ENCODE measurements at places on chromosomes 2 and 18.

GRCh38 chr18:8868276-8868675 is 162.9 kb downstream of the MTCL1 start:
- no peak for DNase-seq

GRCh38 chr2:54194761-54195750 is 61.0 kb downstream of the TSPYL6 start:
- no peak for DNase-seq

DNA sequence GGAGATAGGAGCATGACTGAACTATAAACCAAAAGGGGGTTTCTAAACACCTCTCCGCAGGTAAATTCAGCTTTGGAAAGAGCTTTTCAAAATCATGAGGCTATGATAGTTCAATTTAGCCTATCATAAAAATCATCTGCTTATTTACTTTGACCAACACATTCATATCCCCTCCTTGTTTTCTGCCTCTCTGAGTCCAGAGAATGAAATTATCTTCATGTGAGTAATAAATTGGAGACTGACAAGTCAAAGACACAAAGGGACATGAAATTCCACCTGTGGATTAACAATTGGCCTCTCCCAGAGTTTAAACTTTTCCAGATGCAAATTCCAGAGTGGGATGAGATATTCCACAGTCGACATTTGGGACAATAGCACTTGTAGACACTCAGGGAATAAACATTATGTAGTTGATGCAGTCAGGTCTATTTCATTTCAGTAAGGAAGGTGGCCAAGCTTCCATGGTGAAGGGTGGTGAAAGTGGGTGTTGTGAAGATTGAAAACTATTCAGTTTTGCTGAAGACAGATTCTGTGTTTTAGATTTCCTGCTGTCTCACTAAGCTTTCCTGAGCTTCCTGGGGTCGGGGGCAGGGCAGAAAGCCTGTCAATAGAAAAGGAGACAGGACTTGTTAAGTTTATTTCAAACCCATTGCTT is 84.7 kb downstream of the CDC42EP3 start:
- DNase-seq, result no peak

DNA sequence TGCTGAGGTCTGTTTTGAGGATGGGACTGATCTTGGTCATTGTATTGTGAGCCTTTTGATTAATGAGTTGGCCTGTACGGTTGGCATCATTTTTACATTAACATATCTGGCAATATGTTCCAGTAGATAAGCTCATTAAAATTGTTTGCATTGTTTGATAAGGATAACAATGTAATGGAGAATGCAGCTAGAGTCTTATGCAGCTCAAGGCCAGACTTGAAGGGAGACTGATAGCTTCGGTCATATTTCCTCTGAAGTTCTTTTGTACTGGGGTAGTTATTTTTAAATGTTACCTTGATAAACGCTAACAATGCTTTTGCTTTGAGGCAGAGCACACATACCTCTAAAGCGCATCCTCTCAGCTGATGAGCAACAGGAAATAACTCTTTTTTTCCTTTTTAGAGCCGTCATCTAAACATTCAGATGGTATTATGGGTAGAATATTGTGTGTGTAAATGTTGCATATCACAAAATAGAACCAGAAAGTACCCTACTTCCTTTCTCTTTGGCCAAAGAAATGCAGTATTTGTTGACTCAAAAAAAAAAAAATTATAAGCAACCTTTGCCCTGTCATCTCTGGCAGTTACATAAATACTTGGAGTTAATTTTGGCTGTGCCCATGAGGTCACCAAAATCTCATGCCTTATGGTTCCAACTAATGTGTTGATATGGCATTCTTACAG is 1.3 kb downstream of the MAPRE2 start:
- no peak for DNase-seq

GRCh38 chr2:205762881-205763280 is 80.6 kb downstream of the NRP2 start:
- DNase-seq, result no peak

DNA sequence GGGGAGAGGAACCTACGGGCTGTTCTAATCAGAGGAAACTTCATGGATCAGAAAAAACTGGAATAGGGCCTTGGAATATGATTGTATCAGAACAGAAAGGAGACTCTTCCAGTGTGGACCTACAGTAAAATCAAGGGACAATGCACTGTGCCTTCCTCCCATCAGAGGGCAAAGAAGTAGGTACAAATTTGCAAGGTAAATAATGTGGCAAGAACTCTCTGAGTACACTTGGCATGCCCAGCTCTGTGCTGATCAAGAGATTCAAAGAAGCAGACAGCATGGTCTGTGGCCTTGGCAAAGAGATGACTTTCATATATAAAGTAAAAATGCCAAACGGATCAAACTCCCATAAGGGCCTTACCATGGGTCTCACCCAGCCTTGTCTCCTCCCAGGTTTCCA is 242.6 kb upstream of the OSR1 start:
- no peak for DNase-seq

GRCh38 chr2:143909577-143910353 is 610.2 kb downstream of the ZEB2 start:
- DNase-seq, result no peak

DNA sequence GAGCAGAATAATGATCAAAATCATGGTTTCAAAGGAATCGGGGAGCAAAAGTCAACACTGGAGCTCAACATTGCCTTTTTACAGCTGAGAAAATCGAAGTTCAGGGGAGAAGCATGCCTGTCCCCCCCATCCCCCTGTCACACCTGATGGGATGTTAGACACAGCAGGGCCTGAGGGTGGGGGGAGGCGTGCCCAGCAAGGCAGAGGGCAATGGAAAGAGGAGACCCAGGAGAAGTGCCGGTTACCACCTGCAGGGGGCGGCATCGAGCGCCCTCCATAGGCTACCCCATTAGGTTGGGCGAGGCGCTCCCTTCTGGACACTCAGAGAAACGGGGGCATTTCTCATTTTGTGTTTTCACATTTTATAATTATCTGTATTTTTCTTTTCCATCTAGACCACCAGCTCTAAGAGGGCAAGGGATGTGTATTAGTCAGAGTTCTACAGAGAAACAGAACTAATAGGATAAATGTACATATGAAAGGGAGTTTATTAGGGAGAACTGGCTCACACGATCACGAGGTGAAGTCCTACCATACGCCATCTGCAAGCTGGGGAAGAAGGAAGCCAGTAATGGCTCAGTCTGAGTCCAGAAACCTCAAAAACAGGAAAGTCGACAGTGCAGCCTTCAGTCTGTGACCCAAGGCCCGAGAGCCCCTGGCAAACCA is 271.3 kb downstream of the LRATD1 start:
- no peak for DNase-seq

GRCh38 chr2:192591617-192592016 is 396.9 kb upstream of the TMEFF2 start:
- no peak for DNase-seq

- DNase-seq, result no peak
Observed at GRCh38 chr2:85889627-85890281, 964 bp upstream of the ST3GAL5 start.

- no peak for DNase-seq
Observed at GRCh38 chr2:45030553-45030952, 21.3 kb upstream of the SIX2 start.

GRCh38 chr18:3845161-3845560 is 395.2 kb downstream of the TGIF1 start:
- DNase-seq, result no peak

DNA sequence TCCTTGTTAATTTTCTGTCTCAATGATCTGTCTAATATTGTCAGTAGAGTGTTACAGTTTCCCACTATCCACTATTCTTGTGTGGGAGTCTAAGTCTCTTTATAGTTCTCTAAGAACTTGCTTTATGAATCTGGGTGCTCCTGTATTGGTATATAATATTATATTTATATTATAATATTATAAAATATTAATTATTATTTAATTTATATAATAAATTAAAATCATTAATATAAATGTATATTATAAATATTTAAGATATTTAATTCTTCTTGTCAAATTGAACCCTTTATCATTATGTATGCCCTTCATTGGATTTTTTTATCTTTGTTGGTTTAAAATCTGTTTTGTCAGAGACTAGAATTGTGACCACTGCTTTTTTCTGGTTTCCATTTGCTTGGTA is 1950.2 kb upstream of the LRRTM1 start:
- no peak for DNase-seq

- no peak for DNase-seq
Observed at GRCh38 chr2:58614219-58614618, 373.1 kb upstream of the FANCL start.

DNA sequence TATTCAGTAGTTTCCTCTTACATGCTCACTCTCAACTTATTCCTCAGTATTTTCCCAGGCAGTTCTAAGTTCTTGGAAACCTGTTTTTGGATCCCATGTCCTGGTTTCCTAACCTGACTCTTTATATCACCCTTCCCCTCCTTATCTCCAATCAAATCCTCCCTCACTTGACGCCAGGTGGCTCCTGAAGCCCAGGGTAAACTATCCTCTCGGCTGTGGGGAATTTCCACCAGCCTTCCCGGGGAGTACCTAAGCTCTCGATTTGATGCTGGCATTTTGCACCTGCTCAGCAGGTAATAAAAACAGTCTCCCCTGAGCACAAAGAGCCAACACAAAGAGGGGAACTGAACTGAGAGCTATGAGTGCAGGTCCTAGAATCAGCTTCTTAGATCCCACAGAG is 538.0 kb downstream of the SLC4A3 start:
- DNase-seq, result no peak

DNA sequence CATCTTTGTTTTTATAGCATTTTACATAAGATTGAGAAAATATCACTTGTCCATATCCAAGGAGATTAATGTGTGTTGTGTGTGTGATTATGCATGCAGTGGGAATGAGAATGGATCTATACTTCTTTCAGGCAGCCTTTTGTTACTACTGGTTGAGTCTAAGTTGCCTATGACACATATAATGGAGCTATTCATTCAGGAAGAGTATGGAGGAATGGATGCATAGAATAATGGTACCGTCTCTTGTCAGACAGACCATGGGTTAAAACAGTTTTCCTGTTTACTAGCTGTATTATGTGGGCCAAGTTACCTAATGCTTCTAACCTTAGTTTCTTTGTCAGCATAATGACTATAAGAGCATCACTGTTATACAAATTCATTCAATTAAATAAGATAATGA is 155.4 kb upstream of the KYNU start:
- DNase-seq, result no peak

DNA sequence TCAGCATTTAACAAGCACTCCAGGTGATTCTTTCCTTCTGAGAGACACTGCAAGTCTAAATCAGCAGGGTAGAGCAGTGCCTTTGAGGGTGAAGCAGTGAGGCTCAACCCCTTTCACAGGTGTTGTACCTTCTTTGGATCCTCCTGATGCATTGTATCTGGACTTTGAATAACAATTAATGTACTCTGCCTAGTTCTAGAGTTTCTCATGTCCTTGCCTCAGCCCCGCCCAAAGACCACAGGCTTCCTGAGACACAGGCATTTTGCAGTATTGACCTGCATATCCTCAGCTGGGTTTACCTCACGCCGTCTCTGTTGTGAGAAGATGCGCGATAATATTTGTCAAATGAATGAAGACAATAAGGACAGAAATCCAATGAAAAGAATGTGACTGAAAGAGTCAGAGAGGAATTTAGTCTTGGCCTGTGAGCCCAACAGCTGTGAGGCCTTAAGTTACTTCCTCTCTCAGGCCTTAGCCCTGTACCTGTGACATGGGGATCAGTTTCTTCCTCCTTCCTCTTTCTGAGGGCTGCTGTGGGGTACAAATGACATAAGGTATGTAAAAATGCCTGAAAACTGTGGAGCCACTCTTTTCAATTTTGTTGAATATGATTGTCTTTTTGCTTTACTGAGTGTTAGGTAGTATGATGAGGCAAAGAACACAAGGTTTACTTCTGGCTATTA is 43.7 kb downstream of the WIPF1 start:
- no peak for DNase-seq

- DNase-seq, result no peak
Observed at GRCh38 chr2:170999654-171000053, 70.6 kb downstream of the GORASP2 start.

- no peak for DNase-seq
Observed at GRCh38 chr18:67517444-67517765, 885 bp upstream of the DSEL start.

- DNase-seq, result no peak
Observed at GRCh38 chr2:162002623-162003235, 71.3 kb downstream of the DPP4 start.

GRCh38 chr2:114089636-114090319 is 199.9 kb downstream of the ACTR3 start:
- no peak for DNase-seq

- DNase-seq, result no peak
Observed at GRCh38 chr18:12745095-12745795, 42.4 kb downstream of the PSMG2 start.

DNA sequence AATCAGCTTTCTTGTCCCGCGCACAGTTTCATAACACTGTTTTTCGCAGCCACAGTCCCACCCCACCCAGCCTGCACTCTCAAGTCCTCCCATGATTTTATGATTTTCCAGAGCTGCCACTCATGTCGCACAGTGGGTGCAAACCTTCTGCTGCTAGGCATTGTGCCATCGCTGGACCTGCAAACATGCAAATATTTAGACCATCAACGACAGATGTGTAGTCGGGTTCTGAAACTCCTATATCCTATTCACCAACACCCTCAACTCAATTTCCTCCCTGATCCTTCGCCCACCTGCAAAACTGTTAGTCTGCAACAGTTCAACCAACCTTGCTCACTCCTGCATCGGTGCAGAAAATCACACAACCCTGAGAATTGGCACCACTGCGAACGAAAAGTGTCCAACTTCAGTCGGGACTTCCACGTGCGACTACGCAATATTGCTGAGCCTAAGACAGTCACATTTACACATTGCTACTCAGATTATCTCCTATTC is 871 bp upstream of the ALS2 start:
- no peak for DNase-seq

DNA sequence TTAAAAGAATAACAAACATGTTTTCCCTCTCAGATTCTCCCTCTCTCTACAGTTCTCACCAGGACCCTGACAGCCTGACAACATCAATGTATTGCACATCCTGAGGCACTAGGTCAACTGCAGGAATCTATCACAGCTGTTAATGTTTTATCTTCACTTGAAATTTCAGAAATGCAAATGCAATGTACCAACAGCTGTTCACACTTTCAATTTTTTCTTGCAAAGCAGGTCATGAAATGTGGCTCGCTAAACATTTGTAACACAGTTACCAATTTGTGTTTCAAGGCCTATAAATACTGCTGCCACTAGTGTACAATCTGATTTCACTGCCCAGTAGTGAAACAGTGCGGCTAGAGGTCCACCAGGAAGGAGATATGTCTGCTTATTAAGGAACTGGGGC is 147.8 kb downstream of the EXOC6B start:
- DNase-seq, result no peak

GRCh38 chr2:109692013-109692743 is 78.0 kb downstream of the SOWAHC start:
- DNase-seq, result no peak

- DNase-seq, result no peak
Observed at GRCh38 chr2:71471276-71471675, 17.9 kb downstream of the DYSF start.

GRCh38 chr2:171158036-171158789 is 2.5 kb downstream of the TLK1 start:
- no peak for DNase-seq

Data from stimulated activated CD8-positive, alpha-beta memory T cell treated with anti-CD3 and anti-CD28 coated beads, Interleukin-12 subunit alpha, Interleukin-12 subunit beta, amount 100 ng/mL, for 4 hours (primary cell).